Progenitor cell of endocrine pancreas (in vitro differentiated cells): ENCODE measurements at places on chromosomes 7 and 10. TPM values are rescaled to one million over a fixed set of nuclear protein-coding genes. Genes with fewer than 3 reads are reported as not detected.

TMEM139 gene
- total RNA-seq = 4.7 and 5.1 TPM in 2 replicates

DNA sequence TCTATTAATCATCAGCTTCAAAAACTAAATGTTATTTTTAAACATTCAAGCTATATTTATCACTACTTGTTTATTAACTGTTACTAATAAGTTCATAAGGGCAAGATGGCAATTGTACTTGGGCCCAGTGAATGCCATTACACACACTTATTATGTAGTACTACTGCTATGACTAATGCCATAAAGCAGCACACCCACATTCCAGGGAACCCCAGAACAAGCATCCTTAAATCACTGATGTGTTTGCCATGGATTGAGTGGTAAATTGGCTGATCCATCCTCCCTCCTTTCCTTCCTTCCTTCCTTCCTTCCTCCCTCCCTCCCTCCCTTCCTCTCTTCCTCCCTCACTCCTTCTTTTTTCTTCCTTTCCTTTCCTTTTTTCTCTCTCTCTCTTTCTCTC, 37.4 kb upstream of the RSU1 start:
- no peak for DNase-seq

DNA sequence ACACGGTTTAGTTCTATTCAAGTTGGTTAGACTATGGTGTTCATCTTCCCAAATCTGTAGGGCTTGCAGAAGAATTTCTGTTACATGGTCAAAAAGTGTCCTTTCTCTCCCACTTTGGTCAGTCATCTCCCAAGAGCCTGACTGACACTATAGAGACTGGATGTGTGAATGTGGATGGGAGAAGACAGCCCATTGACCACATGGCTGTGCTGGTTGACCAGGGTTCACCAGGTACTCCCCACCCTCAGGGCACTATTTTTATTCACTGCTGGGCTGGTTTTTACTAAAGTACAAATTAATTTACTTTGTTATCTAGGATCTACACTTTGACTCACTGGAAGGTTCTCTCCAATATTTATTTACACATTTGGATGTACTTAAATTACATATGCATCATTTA, 2.3 kb downstream of the ZNF804B start:
- no peak for DNase-seq

- DNase-seq = peak; percentile 56
Measured at GRCh38 chr10:23067939-23068775, 27.2 kb upstream of the MSRB2 start.

DNA sequence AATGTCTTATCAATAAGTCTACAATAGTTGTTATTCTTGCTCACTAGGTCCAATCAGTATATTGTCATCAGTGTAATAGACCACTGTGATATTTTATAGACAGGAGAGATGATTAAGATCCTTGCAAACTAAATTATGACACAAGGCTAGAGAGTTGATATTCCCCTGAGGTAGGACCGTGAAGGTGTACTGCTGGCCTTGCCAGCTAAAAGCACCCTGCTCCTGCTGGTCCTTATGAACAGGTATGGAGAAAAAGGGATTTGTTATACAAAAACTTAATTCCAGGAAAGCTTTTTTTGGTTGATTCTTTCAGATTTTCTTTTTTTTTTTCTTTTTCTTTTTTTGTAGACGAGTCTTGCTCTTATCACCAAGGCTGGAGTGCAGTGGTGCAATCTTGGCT, 16.8 kb upstream of the TMEM213 start:
- DNase-seq = no peak

- no peak for DNase-seq
Measured at GRCh38 chr7:154587792-154588191, 415.1 kb downstream of the PAXIP1 start.

DNA sequence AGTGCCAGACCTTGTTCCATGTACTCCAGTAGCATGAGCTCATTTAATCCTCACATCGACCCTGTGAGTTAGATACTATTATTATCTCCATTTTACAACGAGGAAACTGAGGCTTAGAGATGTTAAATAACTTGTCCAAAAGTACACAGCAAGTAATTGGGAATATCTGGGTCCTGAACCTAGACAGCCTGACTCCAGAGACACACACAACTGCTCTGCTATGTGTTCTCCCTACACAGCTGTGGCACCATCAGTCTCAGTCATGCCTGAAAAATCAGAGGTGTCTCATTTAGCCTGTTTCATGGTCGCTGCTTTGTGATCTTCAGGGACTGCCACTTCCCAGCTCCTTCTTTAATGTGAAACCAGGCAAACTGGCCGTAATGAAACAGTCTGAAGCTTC, 56.5 kb downstream of the COL1A2 start:
- no peak for DNase-seq

GRCh38 chr7:42561797-42562196, 324.8 kb upstream of the GLI3 start:
- DNase-seq = no peak

DNA sequence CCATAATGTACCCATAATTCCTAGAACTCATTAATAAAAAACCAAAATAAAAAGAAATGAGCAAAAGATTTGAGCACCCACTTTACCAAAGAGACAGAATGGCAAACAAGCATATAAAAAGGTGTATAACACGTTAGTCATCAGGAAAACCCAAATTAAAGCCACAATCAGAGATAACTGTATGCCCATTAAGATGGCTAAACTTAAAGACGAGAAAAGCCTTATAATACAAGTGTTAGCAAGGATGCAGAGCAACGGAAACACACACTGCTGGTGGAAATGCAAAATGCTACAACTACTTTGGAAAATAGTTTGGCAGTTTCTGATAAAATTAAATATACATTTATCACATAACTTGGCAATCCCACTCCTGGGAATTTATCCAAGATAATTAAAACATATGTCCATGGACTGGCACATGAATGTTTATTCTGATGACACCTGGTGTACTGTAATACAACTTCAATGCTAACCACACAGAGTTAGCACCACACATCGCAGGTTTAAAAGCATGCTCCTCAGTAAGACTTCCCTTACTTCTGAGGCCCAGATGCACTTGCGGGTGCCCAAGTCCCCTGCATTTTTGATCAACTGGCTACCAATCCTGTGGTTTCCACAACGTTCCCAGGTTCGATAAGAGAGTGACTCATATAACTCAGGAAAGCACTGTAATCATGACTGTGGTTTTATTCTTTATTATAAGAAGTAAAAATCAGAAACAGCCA, 158.6 kb downstream of the SNX13 start:
- DNase-seq = no peak

- DNase-seq = no peak
Measured at GRCh38 chr10:35192645-35193249, 66.1 kb downstream of the CREM start.

- DNase-seq = no peak
Measured at GRCh38 chr10:29257106-29257783, 31.6 kb upstream of the LYZL1 start.

GRCh38 chr10:55747244-55747643, 613.8 kb downstream of the ZWINT start:
- DNase-seq = no peak

- DNase-seq = no peak
Measured at GRCh38 chr7:125661006-125661405, 731.4 kb upstream of the POT1 start.
